NCI-H1105 (cell line): ENCODE measurements at places on chromosomes 4 and X.

DNA sequence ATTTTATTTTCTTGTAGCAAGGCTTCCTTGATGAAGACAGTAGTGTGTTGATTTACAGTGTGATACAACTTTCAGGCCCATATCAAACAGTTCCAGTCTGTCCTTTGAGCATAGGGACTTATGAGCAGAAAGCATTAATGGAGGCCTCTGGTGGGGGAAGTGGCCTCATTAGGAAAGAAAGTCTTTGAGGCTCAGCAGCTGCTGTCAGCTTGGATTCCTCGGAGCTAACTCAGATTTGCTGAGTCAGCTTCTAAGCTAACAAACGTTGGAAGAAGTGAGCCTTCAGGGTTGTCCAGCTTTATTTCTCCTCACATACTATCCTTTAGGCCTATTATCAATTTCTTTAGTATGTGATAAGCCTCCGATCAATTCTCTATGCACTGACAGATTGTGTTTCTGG, 15.8 kb upstream of the SFRP2 start:
- no peak for DNase-seq

DNA sequence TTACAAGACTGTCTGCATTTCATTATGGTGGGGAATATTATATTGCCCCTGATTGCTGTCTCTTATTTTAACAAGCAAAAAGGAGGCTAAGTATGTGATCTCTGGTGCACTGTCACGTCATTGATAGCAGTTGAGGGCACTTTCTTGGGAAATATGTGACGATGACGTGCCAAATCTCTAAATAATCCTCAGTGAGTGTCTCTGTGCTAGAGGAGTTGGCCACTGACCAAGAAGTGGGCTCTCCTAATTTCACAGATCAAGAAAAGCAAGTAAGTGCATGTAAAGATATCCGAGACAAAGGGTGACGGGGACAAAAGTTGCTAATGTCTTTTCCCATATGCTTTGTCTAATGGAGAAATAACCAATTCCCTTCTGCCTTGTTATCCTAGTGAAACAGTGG, 487.4 kb upstream of the TENM3 start:
- DNase-seq = no peak

GRCh38 chrX:12843668-12844279, 23.1 kb upstream of the TLR7 start:
- no peak for DNase-seq

- no peak for DNase-seq
These were observed 399.9 kb upstream of the CNKSR2 start for GRCh38 chrX:20974326-20974725.

- no peak for DNase-seq
These were observed 219.0 kb downstream of the CCNG2 start for GRCh38 chr4:77375866-77376607.

DNA sequence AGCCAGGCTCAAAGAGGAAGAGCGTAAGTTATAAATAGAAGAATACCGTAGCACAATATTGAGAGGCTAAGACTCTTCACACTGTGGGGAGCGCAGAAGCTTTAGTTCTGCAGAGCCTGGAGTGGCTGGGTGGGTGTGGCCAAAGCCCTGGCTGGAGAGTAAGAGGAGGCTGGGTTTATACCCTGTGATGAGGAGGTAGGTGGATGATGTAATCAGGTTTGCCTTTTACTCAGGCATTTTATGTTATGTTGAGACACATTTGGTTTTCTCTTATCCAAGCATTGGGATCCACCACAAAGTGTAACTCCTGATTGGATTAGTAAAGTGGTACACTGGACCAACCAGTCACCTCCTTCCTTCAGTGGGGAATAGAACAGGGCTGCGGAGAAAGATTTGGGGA, 13.9 kb downstream of the CDS1 start:
- DNase-seq = no peak

GRCh38 chr4:80454040-80454439, 118.5 kb downstream of the CFAP299 start:
- DNase-seq = no peak

- DNase-seq = no peak
These were observed 70.1 kb downstream of the BMP2K start for GRCh38 chr4:78846258-78846657.

GRCh38 chrX:74179499-74179898, 124.5 kb upstream of the ZCCHC13 start:
- DNase-seq = no peak
